Spinal cord (tissue), 10 donors: ENCODE measurements at places on chromosomes 7 and 10. TPM values are rescaled to one million over a fixed set of nuclear protein-coding genes. Genes with fewer than 3 reads are reported as not detected.

GRCh38 chr7:70787771-70788170 lies 344.2 kb upstream of the GALNT17 start:
- DNase-seq, result no peak

GRCh38 chr10:69901628-69902505 lies 100.2 kb downstream of the COL13A1 start:
- no peak for DNase-seq

- DNase-seq, result no peak
Measured at GRCh38 chr10:75159519-75159918, 48.1 kb downstream of the SAMD8 start.

DNA sequence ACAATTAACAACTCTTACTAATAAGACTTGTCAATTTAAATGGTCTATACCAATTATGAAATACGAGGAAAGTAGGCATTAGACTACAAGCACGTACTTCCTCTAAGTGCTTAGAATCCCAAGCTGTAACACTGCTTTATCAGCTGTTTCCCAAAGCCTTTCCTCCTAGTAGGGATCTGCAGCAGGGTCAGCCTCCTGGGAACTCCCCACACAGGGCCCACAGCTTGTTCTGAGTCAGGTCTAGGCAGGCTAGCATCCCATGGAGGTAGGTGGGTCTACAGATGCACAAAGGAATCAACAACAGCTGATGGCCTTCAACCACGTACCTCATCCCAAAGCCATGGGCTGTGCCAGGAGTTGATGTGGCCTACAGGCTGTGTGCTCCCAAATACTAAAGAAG lies 14.7 kb downstream of the MMS19 start:
- DNase-seq, result no peak

DNA sequence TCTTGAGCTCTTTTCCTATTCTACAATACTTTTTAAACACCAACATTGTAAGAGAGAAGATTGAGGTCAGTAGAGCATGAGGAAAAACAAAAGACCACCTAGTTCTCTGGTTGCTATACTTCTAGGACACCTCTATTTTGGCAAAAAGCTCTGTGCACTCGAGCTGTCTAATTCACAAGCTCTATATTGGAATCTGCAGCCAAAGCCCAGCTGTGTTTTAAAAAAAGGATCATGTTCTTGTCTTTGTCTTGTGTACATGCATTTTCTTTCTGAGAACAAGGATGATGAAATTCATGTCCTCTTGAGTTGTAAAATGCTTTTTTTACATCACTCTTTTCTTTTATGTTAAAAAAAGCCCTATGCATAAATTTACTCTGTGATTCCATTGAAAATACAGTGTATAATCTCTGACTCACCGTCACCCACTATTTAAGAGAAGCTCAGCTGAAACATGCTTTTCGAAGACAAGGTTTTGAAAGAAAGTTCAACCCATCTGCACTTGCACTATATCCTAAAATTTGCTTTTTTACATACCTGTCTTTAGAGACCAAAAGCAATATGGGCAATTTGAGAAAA lies 215.5 kb upstream of the VSTM2A start:
- no peak for DNase-seq

ELMO1 gene
- 87.1 TPM for total RNA-seq

CREM gene
- total RNA-seq, result 54.3 TPM
